ENCODE measurements at places on chromosomes 2 and 18. TPM values are rescaled to one million over a fixed set of nuclear protein-coding genes. Genes with fewer than 3 reads are reported as not detected.

Gene PPIG
- total RNA-seq: 25.3 TPM

GRCh38 chr2:38905251-38905650, 15.6 kb downstream of the ARHGEF33 start:
- no peaks in the 10 kb centered on the region for H3K4me1 ChIP-seq
- no peaks in the 10 kb centered on the region for H3K27me3 ChIP-seq
- H3K27ac ChIP-seq: no peak overlapping the region
- no peak overlapping the region for H3K4me3 ChIP-seq
- H3K36me3 ChIP-seq: no peaks in the 10 kb centered on the region
- DNase-seq: no peak

DNA sequence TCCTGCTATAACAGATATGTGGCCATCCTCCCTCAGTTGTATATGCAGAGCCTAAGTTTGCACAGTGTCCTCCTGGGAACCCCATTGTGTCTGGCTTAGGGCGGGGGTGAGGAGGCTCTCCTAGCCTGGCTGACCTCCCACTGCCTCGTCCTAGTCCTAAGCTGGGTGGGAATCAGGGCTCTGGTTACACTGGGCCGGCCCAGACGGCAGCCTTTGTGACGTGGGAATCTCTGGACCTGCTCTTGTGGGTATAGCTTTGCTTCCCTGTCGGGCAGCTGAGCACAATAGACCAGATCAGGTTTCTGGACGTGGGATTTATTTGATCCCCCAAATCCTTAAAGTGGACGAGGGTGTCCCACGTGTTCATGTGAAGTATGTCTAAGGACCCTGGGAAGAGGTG, 2.9 kb downstream of the ACKR3 start:
- H3K36me3 ChIP-seq: no peaks in the 10 kb centered on the region
- peaks cover 6% of the 10 kb centered on the region for H3K4me1 ChIP-seq
- no peak for DNase-seq
- no peak overlapping the region for H3K4me3 ChIP-seq
- peaks cover 40% of the 10 kb centered on the region for H3K27me3 ChIP-seq
- H3K27ac ChIP-seq: no peak overlapping the region

Gene CXCR1
- total RNA-seq: not detected

All from osteoblast (primary cell).